ENCODE measurements at places on chromosomes 1 and 21.

DNA sequence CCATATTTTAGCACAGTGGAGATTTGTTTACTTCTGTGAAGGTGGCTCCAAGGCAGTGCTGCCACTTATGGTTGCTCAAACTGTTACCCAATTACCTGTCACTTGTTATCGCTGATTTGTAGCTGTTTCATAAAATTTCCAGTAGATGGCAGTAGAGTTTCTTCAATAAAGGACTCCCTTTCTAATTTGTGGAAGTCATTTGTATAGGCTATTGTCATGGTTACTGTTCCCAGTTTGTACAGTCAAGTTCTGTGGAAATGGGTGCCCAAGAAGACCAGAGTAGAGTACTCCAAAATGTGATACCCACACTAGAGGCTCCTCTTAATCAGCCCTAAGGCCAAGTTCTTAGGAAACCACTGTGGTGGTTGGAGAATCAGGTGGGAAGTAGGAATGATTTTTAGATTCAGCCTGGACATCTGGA, 186.1 kb downstream of the CLEC20A start:
- no peak for DNase-seq

DNA sequence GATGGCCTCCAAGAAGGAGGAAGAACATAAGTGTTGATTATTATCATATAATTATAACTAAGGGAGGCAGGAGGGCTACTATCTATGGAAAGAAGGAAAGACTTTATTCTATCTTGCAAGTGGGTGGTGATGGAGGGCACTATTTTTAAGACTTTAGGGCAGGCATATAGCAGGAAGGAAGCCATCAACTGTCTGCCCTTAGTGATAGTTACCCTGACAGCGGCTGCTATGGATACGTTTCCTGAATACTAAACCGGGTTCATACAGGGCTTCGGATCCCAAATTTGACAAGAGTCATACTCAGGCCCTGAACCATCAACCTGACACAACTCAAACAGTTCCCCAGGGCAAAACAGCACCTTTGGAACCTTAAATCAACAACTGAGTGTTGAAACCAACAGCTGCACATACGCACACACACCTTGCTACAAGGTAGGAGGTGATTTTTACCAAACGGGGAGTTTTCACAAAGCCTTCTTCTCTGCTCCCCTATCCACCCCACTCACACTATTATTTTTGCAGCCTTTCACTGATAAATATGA, 397.2 kb downstream of the OMA1 start:
- DNase-seq = peak; percentile 54

DNA sequence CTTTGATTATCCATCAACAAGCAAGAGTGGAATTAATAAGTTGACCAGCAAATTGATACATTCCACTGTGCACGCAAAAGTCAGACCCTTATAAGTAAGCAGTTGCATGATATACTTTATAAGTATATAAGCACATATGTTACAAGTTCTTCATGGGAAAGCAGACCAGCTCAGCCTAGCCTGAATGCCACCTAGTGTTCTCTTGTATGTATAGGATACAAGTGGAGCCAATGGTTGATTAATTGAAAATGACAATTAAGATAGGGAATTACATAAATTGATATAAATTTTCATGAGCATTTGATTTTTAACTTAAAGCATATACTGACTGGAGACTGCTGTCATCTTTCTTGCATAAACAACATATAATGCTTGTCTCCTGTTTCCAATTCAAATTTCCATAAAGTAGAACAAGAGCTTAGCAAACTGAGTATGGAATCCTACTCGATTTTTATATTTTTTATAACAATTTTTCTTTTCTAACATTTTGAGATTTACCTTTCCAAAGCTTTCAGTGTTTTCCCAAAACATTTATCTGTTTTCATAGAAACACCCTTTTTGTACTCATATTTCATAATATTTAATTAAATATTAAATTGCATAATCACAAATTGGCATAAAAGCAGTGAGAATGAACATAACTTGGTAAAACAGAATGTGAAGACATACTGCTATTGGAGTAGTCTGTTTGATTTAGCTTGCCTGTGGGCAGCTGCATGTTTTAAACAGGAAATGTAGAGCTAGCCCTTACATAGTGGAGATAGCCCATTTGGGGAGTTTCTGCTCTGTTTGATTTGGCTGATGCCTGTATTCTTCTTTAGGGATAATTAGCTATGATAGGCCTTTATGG, 62.8 kb downstream of the MAGI3 start:
- peak; percentile 9 for DNase-seq

GRCh38 chr1:118947003-118947765, 41.0 kb downstream of the TBX15 start:
- DNase-seq = no peak

- DNase-seq = no peak
Observed at GRCh38 chr1:198763298-198763714, 124.5 kb downstream of the PTPRC start.

DNA sequence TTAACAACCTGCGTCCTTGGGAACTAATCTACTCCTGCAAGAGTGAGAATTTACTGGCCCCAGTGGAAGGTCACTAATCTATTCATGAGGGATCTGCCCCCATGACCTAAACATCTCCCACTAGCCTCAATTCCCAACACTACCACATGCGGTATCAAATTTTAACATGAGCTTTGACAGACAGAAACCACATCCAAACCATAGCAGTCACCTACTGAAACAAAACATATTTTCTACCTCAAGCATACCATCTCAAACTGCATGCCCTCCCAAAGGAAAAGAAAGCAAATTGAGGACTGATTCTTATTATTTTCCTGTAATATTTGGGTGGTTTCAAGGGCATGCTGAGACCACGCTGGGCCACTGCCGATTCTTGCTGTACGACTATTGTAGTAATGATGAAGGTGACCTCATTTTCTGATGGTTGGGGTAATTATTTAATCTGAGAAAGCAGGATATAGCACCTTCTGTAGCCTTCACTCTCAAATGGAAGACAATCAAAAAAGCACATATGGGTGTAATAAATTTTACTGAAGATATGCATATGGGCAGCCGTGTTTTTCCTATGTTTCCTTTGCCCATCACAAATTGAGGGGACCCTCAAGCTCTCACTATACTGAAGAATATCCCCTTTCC, 13.2 kb upstream of the GBP5 start:
- DNase-seq = no peak

DNA sequence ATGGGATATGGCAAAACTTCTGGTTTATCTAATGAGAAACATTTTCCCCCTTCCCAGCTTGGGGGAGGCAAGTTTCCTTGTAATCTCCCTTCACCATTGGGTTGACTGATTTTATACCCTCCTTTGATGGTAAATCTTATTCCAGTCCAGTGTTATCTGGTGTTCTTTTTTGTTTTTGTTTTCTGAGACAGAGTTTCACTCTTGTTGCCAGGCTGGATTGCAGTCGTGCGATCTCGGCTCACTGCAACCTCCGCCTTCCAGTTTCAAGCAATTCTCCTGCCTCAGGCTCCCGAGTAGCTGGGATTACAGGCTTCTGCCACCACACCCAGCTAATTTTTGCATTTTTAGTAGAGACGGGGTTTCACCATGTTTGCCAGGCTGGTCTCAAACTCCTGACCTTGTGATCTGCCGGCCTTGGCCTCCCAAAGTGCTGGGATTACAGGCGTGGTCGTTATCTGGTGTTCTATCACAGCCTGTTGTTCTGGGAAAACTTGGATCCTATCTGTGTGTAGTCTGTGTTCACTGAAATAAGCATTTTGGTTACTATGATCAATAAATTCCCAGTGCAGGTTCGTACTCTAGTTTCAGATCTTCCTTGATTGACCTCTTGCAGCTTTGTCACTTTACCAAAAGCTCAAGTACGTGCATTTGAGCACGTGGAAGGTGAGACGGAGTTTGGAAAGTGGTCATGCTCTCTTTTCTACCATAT, 281.1 kb downstream of the NCAM2 start:
- no peak for DNase-seq

GRCh38 chr1:9539165-9539828, at the start of gene SLC25A33:
SLC25A33 (plus strand) TSS chr1:9539465; CDS start chr1:9539692, 227 bp downstream.
- peak; percentile 96 for DNase-seq

GRCh38 chr1:156438278-156438987, 62.1 kb downstream of the MEF2D start:
- DNase-seq = no peak

DNA sequence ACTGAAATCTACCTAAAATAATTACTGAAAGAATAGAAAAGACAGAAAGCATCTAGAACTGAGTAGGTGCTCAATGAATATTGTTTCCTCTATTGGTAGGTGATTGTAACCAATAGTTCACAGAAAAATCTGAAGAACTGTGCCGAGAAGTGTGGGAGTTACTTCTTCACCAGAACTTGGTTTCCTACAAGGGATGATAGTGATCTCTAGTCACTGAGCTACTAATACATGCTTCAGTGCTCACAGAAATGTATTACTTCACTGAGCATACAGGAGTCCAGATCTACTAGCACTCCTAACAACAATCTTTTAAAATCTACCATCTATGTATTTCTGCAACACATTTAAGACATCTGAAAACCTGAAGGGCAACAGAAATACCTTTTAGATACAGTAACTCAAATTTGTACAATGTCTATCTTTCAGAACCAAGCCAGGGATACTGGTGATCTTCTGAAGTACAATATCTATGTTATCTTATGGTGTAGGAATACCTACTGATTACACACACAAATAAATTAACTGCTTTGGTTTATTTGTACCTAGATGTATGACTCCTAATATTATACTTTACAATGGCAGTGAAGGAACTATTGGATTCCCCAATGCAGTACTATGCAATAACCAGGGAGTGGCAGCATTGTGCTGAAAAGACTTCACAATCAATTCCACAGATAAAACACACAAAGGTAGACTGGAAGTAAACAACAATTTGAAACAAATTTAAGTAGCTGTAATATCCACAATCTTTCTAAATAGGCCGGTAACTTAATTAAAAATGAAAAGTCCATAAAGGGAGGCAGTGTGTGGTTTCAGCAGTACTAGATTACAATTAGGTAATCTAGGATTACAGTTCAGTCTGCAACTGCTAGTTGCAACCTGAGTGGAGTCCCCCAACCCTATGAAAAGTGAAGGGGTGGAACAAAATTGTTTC, 243.0 kb downstream of the SLC45A1 start:
- peak; percentile 18 for DNase-seq

GRCh38 chr1:56286956-56287355, 292.4 kb downstream of the PLPP3 start:
- DNase-seq = no peak

GRCh38 chr1:156593661-156593989, 2.0 kb downstream of the NAXE start:
- no peak for DNase-seq

- no peak for DNase-seq
Observed at GRCh38 chr1:167149793-167150491, 56.1 kb downstream of the STYXL2 start.

DNA sequence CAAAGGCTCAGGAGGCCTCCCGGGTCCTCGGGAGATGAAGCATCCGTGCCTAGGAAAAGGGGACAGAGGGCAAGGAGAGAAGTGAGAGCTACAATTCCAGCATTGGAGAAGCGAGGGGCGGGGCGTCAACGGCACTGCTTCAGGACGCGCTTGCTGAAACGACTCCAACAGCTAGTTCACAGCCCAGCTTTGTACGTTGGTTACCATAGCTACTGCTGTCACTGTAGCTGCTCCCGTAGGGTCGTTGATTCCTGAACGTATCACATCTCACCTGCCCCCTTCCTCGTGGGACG, 63.1 kb downstream of the TOR1AIP2 start:
- no peak for DNase-seq

GRCh38 chr1:175922254-175922881, 179.0 kb upstream of the TNR start:
- no peak for DNase-seq

- DNase-seq = no peak
Observed at GRCh38 chr1:205321959-205322283, 376 bp upstream of the NUAK2 start.

- no peak for DNase-seq
Observed at GRCh38 chr21:25398630-25399029, 208.7 kb downstream of the MRPL39 start.

- DNase-seq = no peak
Observed at GRCh38 chr21:45887120-45887611, 94.4 kb upstream of the COL6A1 start.

DNA sequence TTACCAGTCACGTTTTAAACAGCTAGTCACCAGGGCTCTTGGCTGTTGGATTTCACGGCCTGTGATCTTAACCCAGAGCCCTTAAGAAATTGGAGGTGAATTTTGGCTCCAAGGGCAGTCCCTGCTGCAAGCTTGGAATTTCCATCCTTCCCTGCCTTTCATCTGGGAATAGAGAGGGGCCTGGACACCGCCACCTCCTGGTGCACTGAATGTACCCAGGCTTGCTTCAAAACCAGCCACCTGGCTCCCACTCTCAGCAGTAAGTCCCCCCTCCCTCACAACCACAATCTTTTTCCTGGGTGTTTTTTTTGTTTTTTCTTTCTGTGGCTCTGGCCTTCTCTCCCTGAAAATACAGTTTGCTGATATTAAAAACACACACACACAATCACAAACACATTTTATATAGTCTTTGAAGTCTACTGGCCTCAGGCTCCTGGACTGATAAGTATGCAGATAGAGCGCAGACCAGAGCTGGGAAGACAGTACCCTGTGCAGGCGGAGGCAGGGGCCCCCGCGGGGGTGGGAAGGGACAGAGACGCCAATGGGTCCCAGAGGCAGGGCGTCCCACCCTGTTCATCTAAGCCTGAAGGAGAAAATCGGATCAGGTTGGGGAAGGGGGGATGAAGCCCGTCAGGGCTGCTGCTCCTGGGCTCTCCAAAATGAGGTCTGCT, 65.8 kb upstream of the IGSF21 start:
- DNase-seq = no peak

- DNase-seq = no peak
Observed at GRCh38 chr1:240188139-240188538, 96.5 kb downstream of the FMN2 start.

- DNase-seq = peak; percentile 17
Observed at GRCh38 chr1:95041491-95042165, 31.1 kb downstream of the ALG14 start.

DNA sequence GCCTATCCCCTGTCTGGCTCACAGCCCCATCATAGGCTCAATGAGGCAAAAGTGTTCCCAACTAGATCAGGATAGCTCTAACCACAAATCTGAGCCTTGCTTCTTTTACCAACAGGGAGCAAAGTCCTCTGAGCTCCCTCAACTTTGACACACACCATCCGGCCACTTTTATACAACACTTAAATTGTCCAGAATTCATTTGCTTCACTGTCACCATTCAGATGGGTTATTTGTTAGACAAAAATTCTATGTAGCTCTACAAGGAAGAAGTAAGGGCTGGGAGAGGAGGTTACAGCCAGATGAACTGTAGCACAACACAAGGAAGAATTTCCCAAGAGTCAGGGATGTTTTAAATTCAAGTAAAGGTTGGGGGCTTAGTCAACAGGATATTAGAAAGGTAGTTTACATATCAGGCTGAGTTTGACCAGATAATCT, 50.8 kb downstream of the TGFBR3 start:
- DNase-seq = no peak

DNA sequence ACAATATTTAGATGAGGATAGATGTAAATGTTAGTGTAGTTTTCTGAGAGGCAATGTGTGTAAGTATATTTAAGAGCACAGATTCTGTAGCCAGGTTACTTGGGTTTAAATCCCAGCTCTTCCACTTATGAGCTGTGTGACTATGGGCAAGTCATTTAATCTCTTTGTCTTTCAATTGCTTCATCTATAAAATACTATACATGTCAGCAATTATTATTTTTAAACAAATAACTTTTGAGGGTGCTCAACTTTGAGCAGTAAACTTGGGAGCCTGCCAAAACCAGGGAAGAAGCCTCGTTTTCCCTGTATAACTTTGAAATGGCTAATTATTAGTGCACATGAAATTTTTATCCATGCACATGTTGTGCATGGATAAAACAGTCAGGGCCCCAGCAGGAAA, 222.8 kb downstream of the FOXD2 start:
- DNase-seq = no peak

Data from GDM1 (cell line).